Heart right ventricle (tissue), 16 donors: ENCODE measurements at places on chromosomes 2 and 18.

DNA sequence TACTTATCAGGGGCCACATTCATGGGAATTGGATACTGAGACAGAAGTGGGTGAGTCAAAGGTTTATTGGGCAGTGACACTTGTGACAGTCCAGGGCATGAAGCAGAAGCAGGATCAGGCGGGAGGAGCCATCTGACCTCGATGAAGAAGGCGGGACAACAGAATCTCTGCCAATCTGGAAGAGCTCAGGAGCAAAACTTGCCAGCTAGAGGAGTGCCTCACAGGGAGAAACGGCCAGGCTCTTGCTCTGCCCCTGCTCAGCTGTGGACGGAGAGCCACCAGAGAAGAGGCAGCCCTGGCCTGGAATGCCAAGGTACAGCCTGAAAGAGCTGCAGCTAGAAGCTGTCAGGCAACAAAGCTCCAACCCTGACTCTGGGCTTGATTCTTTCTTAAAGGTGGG, 16.9 kb downstream of the DAW1 start:
- no peak for DNase-seq

DNA sequence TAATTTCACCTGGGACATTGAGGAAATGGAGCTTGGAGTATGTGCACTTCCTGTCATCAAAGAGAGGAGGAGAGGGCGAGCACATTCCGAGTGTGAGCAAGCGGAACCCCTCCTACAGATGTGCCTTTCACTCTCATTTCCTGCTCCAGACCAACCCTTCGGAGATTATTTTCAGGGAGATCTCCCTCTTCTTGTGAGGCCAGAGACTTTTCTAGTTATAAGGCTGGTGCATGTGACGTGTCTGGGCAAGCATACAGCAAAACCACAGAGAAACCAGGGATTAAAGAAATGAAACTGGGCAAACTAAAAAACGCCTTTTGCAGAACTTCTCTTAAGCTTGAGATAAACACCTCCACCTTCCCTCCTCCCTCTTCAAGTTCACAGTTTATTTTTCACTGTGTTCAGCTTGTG, 409.2 kb upstream of the TCF4 start:
- no peak for DNase-seq

DNA sequence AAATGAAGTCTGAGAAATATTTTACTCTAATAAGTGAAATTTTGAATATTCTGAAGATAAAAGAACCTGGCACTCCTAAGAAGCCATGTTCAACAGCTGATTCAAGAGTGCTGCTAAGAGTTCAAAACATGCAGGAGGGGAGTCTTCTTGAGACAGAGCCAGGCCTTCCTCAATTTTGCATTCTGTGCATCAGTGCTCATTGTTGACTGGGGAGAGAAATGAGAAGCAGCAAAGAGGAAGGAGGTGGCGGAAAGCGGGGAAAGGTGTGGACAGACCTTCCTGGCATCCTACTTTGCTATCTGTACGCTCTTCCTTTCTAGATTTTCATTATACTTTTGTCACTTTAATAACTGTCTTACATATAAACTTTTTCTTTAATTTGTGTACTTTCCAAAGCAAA, 29.7 kb upstream of the TXNDC2 start:
- DNase-seq = no peak

- no peak for DNase-seq
Measured at GRCh38 chr2:237629739-237630138, 2.4 kb downstream of the LRRFIP1 start.

- DNase-seq = no peak
Measured at GRCh38 chr2:145169285-145169684, 649.4 kb upstream of the ZEB2 start.

DNA sequence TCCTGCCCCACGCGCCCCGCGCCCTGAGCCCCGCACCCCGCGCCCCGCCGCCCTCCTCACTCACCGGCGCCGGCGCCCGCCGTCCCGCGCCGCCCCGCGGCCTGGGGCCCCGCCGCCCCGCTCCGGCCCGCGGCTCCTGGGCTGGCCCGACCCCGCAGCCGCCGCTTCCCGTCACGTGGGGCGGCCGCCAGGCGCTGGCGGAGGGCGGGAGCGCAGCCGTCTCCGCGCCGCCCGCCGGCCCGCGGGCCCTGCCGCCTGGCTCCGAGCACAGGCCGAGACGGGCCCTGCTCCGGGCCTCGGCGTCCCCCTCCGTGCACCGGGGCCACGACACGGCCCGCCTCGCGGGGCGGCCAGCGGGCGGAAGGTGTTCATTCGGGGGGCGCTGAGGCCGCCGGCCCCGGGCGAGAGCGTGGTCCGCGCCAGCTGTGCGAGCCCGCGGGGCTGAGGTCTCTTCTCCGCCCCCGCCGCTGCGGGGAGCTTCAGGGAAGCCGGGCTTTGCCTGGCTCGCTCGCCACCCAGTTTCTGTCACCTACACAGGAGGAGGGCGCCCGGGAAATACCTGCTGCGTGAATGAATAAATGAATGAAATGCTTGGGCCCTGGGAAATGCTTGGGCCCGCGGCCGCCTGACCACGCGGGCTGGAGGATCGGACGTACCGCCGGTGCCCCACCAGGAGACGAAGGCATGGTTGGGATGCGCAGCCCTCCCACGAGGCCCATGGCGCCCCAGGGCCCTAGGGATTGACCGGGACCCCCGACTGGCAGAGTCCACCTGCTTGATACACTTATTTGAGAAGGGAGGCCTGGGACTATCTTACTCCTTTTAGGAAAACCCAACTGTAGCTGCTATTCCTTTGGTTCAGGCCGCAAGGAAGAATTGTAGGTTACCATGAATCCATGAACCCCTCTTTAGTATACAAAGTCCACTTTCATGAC, at the start of gene TGFBRAP1:
Gene TGFBRAP1 (minus strand): TSS at position 175 of the 935 bp plus-strand sequence. CDS start 21,434 bp downstream, outside the sequence.
- DNase-seq = peak; percentile 26

DNA sequence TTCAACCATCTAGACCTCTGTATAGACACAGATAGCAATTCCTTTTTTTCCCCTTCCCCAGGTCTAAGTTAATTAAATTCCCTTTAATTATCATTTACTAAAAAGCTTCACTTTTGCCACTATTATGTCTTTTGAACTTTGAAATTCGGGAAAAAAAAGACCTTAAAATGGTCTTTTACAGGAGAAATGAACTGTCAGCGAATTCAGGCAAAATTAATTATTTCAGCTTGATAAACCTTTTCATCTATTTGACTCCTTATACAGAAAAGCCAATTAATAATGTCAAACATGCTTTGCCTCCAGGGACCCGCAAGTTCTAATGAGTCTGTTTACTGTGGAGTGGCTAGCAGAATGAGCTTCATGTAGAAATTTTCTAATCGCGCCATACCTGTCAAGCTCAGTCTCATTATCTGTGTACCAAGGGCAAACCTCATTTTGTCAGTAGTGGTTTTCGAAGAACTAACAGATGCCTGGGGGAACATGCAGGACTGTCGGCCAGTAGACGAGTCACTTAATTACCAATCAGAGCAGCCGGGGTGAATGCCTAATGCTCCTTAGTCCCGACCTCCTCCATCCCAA, 287.7 kb downstream of the INSIG2 start:
- no peak for DNase-seq
